Activated CD4-positive, alpha-beta T cell treated with anti-CD3 and anti-CD28 coated beads for 24 hours (primary cell): ENCODE measurements at places on chromosomes 7 and 10.

GRCh38 chr7:129376778-129377700 lies 57.2 kb upstream of the STRIP2 start:
- DNase-seq, result no peak

DNA sequence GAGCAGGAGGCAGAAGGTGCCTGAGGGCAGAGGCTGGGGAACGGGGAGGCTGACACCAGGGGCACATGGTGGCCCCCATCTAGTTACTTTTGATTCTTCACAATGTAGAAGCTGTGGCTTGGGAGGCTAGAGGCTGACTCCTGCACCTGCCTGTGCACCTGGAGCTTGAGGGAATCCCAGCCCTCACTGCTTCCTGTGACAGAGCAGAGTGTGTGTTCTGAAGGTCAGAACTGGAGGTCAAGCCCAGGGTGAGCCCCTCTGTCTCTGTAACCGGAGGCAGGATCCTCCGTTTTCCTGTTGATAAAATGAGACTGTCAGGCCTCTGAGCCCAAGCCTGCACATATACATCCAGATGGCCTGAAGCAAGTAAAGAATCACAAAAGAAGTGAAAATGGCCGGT lies 124.8 kb downstream of the ACTR3B start:
- no peak for DNase-seq

- no peak for DNase-seq
Observed at GRCh38 chr7:158789842-158790241, 39.5 kb downstream of the ESYT2 start.

GRCh38 chr7:90879924-90880323 lies 283.8 kb downstream of the CDK14 start:
- DNase-seq, result no peak

DNA sequence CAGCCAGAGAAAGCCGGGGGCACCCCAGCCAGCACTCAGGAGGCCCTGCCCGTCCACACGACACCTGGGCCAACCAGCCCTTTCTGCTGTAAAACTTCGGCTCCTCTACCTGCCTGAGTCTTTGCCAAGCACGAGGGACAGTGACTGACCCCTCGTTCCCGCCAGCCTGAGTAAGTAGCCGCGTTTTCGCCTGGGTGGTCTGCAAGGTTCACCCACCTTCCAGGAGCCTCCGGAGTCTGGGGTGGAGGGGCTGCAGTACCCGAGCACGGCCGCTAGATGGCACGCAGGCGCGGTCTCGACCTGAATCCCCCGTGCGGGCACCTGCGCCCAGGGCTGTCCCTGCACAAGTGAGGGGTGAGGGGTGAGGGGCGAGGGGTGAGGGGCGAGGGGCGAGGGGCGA lies 192.7 kb downstream of the PTPRN2 start:
- DNase-seq, result no peak

DNA sequence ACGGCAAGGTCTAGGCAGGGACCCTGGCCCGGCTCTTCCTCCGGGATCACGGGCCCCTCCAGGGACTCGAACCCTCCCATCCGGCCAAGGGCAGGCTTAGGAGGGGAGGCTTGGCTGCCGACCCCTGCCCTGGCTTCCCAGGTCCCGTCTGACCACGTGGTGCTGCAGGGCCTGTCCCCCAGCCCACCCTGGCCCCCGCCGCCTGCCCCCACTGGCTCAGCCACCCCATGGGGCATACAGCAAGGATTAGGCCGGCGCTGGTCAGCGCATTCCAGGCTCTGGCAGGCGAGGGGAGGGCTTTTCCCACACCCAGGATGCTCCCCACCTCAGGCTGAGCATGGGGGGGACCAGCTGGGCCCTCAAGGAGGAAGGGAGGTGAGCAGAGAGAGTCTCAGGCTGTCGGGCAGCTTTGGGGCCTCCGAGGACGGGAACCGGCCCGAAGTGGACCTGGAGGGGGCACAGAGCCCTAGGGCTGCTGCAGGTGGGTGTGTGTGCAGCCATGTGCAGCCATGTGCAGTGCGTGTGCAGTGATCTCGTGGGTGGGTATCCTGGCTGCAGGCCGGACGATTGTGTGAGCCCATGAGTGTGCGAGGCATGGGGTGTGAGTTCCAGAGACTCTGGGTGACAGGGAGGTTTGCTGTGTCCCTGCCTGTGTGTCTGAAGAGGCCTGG lies 713 bp upstream of the GRIFIN start:
- DNase-seq, result no peak

GRCh38 chr10:5634918-5635317 lies 31.5 kb downstream of the ASB13 start:
- no peak for DNase-seq

DNA sequence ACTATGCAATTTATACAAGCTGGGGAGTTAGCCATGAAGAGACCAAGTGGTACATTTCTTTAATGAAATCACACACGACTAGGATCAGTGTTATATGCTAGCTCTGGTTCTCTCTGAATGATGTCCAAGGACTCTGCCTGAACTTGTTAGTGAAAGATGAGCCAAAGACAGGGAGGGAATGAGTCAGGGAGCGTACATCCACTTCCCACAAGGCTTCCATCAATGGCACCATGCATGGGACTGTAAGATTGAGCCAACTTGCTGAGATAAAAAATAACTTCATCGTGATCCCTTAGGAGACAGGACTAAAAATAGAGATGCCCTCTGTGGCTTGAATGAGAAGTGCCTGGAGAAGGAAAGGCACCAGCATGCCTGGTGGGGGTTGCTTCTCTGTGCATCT lies 629.7 kb downstream of the ACTR3B start:
- no peak for DNase-seq
